Right renal cortex interstitium (tissue), 3 donors: ENCODE measurements at places on chromosomes 5 and 9. TPM values are rescaled to one million over a fixed set of nuclear protein-coding genes. Genes with fewer than 3 reads are reported as not detected.

GRCh38 chr5:163877865-163878264, 372.4 kb downstream of the MAT2B start:
- no peak for DNase-seq

GRCh38 chr9:26605367-26605766, 287.2 kb downstream of the CAAP1 start:
- DNase-seq, result no peak

Gene TLX3
- not detected for polyA plus RNA-seq

Gene FBP2
- polyA plus RNA-seq, result 0.10 TPM
